ENCODE measurements at places on chromosomes 3 and 15.

- DNase-seq: no peak
Observed at GRCh38 chr3:193656445-193656844, 63.4 kb downstream of the OPA1 start.

- DNase-seq: no peak
Observed at GRCh38 chr15:54364961-54365360, 386.7 kb downstream of the UNC13C start.

DNA sequence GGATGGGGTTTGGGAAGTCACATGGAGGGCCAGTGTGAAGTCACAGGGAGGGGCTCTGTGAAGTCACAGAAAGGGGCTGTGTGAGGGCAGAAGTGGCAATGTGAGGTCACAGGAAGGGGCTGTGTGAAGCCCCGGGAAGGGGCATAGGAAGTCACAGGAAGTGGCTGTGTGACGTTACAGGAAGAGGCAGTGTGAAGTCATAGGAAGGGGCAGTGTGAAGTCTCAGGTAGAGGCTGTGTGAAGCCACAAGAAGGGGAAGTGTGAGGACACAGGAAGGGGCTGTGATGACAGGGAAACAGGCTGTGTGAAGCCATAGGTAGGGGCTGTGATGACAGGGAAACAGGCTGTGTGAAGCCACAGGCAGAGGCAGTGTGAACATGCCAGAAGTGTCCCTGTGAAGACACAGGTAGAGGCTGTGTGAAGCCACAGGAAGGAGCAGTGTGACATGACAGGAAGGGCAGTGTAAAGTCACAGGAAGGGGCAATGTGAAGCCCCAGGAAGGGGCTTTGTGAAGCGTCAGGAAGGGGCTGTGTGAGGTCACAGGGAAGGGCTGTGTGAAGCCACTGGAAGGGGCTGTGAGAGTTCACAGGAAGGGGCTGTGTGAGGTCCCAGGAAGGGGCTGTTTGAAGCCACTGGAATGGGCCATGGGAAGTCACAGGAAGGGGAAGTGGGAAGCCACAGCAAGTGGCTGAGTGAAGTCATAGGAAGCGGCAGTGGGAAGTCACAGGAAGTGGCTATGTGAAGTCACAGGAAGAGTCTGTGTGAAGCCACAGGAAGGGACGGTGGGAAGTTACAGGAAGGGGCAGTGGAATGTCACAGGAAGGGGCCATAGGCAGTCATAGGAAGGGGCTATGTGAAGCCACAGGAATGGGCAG, 37.1 kb downstream of the GASK1A start:
- no peak for DNase-seq

GRCh38 chr3:72230774-72231379, 445.9 kb upstream of the PROK2 start:
- no peak for DNase-seq

DNA sequence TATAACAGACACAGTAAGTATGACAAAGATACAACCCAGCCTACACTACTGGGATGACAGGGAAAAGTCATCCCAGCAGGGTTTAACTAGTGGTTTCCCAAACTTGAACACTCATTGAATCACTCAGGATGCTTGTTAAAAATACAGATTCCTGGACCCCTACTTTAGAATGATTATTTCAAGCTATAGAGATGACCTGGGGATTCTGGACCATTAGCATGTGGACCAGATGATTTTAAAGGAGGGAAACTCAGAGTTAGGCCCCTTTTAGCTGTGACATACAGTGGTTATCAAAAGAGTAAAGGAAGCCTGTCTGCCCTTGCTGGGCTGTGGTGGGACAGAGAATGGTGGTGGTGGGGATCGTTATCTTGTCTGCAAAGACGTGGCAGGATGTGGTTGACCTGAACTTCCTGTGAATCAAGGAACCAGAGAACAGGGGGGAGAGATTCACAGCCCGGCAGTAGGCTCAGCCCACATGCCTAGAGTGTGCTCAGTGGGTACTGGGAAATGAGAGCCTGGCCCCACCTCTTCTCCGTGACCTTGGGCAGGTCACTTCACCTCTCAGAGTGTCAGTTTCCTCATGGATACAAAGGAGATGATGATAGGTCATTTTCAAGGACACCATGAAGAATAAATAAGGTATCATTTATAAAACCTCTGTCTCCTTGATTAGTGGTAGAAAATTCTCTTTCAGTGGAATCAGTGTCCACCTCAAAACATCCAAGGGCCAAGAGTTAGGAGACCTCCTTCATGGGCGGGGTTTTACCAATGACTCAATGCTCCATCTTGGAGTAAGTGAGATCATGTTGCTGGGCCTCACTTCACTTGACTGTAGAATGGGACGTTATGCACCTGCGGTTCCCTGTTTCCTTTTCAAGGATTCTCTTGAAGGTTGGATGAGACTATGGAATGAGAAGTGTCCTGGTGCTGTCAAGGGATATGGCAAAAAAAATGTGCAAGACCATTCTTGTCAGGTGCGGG, 306.5 kb downstream of the RPLP1 start:
- peak; percentile 32 for DNase-seq

DNA sequence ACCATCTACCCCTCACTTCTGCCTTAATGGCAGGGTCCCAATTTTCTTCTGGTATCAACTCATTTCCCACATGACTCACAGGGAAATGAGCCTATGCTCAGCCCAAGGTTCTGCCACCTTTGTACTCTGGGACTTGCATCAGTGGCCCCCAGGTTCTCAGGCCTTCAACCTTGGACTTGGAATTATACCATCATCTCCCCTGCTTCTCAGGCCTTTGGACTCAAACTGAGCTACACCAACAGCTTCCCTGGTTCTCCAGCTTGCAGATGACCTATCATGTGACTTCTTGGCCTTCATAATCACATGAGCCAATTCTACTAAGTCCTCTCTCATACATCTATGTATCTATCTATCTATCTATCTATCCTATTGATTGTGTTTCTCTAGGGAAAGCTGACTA, 149.5 kb downstream of the PLCH1 start:
- no peak for DNase-seq

DNA sequence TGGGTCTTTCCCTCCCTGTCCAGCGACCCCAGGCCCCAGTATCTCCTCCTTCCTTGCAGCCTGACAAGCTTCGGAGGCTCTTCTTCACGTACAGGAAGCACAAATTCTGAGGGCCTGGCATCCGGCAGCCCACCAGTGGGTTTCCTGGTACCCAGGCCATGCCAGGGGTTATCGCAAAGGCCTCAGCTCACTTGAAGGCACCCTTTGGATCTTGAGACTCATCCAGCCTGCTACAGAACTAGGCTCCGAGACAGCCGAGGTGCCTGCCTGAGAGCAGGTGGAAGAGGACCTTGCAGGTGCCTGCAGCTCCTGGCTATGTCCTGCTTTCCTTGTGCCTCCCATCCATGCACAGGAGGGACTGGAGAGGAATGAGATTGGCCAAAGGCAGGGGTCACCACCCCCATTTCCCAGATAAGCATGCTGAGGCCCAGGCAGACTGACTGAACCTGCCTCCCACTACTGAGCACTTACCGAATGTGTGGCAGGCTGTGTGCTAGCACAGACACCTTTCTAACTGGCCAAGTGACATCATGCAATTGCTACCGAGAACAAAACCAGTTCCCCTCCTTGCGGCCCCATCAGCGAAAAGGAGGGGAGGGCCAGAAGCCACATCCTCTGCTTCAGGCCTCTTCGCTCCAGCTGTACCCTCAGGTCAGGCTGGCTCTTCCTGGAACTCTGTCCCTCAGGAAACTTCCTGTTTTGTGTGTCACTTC, 11.2 kb downstream of the SH2D7 start:
- DNase-seq: no peak
